ENCODE measurements at places on chromosomes 3 and 15. TPM values are rescaled to one million over a fixed set of nuclear protein-coding genes. Genes with fewer than 3 reads are reported as not detected.

DNA sequence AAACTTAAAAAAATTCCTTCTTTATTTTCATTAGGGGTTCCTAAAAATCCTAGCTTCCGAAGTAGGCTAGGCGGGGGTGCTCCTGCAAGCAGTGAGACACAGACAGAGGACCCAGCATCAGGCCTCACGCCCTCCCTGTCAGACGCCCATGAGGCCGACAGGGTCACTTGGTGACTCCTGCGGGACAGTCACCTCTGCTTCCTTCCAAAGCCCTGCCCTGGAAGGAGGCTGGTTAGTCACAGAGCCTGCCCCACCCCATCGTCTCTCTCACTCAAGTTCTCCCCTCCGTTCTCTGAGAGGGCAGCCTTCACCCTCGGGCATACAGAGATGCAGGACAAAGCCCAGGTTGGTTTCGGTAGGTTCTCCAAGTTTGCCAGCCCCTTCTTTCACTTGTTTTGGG lies 38.6 kb downstream of the EHD4 start:
- H3K36me3 ChIP-seq: peaks cover 19% of the 10 kb centered on the region
- DNase-seq: peak; percentile 88
- no peak overlapping the region for H3K4me3 ChIP-seq
- peak overlapping the region; percentile 97 for H3K27ac ChIP-seq

GRCh38 chr3:150179330-150179729 lies 208.6 kb upstream of the PFN2 start:
- DNase-seq: no peak
- no peaks in the 10 kb centered on the region for H3K27me3 ChIP-seq
- H3K36me3 ChIP-seq: no peaks in the 10 kb centered on the region
- no peak overlapping the region for H3K4me3 ChIP-seq
- peaks cover 9% of the 10 kb centered on the region for H3K4me1 ChIP-seq

The RASSF1 gene
- total RNA-seq: 20.0 TPM

The KLF15 gene
- total RNA-seq: 0.12 TPM

The ONECUT1 gene
- total RNA-seq: not detected

Measured in PC-3 (cell line).